ENCODE measurements at places on chromosomes 6 and 20. TPM values are rescaled to one million over a fixed set of nuclear protein-coding genes. Genes with fewer than 3 reads are reported as not detected.

Gene HLA-DPA1
- total RNA-seq: 1.8 TPM

Gene SPACA1
- not detected for total RNA-seq

Gene TGM2
- total RNA-seq: 0.72 TPM

Gene PRPH2
- total RNA-seq: not detected

Gene TP53TG5
- not detected for total RNA-seq

Gene MAS1
- total RNA-seq: not detected

Gene SOBP
- total RNA-seq: 15.4 TPM

Gene PTCRA
- not detected for total RNA-seq

Gene FAM210B
- 60.3 TPM for total RNA-seq

GRCh38 chr6:125787791-125788190, 3.0 kb upstream of the NCOA7 start:
- H3K36me3 ChIP-seq: no peaks in the 10 kb centered on the region
- peak overlapping the region; percentile 42 for H3K27ac ChIP-seq
- H3K4me1 ChIP-seq: peaks cover 10% of the 10 kb centered on the region
- H3K4me3 ChIP-seq: no peak overlapping the region
- no peaks in the 10 kb centered on the region for H3K27me3 ChIP-seq

DNA sequence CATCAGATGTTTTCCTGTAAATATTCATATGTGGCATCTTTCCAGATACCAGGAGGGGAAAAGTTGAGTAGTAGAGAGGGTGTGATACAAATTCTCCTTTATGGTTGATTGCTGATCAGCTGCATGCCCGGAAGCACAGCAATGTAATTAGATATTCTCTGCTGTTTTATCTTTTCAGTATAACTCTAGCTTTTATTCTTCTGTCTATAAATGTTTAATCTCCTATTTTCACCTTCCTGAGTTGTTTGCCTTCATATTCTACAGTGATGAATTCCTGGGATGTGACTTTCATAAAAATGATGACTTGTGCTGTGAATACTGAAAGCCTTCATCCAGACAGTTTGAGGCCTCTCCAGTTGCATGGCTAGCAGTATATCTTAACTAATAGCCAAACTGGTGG, 53.7 kb downstream of the SH3BGRL2 start:
- H3K4me3 ChIP-seq: no peak overlapping the region
- peaks cover 28% of the 10 kb centered on the region for H3K36me3 ChIP-seq
- H3K27ac ChIP-seq: no peak overlapping the region
- DNase-seq: no peak

- H3K36me3 ChIP-seq: peaks cover 1% of the 10 kb centered on the region
- DNase-seq: no peak
- peaks cover 25% of the 10 kb centered on the region for H3K27me3 ChIP-seq
- peaks cover 3% of the 10 kb centered on the region for H3K4me1 ChIP-seq
These were observed 143.6 kb upstream of the TMEM170B start for GRCh38 chr6:11393713-11394627.

- no peak overlapping the region for H3K27ac ChIP-seq
- H3K27me3 ChIP-seq: peaks cover 85% of the 10 kb centered on the region
- H3K36me3 ChIP-seq: no peaks in the 10 kb centered on the region
- H3K4me3 ChIP-seq: peak overlapping the region; percentile 62
These were observed 11.2 kb downstream of the TRIM31 start for GRCh38 chr6:30101444-30102413.

DNA sequence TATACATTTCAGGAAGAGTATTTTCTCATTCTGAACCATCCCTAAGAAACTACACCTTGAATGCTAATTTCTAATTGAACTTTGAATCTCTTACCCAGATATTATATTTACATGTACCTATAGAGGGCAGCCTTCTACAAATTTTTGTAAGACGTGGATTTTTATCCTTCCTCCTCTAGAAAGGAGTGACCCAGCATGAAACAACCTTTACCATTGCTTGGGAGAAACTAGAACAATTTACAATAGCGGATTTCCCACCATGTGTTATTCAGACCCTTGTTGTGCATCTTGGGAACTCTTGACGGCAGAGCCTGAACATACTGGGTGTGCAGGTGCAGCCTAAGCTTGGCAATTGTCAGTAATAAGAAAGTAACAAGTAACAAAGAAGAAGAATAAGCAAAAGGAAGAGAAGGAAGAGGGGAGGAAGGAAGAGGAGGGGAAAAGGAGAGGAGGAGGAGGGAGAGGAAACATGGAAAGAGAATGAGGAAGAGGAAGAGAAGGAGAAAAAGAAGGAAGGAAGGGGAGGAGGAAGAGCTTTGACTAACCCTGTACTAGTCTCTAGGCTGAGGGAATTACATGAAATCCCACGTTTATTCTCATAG, 10.8 kb upstream of the TAAR1 start:
- no peak for DNase-seq
- H3K4me1 ChIP-seq: peaks cover 26% of the 10 kb centered on the region

- peaks cover 4% of the 10 kb centered on the region for H3K4me1 ChIP-seq
- peaks cover 3% of the 10 kb centered on the region for H3K36me3 ChIP-seq
- H3K27me3 ChIP-seq: no peaks in the 10 kb centered on the region
- DNase-seq: no peak
- no peak overlapping the region for H3K27ac ChIP-seq
These were observed 14.4 kb downstream of the CYB5R4 start for GRCh38 chr6:83873869-83874268.

GRCh38 chr6:149766156-149766769, 16.7 kb downstream of the PCMT1 start:
- no peak overlapping the region for H3K4me3 ChIP-seq
- peaks cover 20% of the 10 kb centered on the region for H3K36me3 ChIP-seq
- no peaks in the 10 kb centered on the region for H3K27me3 ChIP-seq
- H3K4me1 ChIP-seq: peaks cover 11% of the 10 kb centered on the region
- no peak overlapping the region for H3K27ac ChIP-seq

- DNase-seq: no peak
- H3K4me1 ChIP-seq: peaks cover 16% of the 10 kb centered on the region
- H3K27me3 ChIP-seq: no peaks in the 10 kb centered on the region
- no peak overlapping the region for H3K27ac ChIP-seq
- H3K36me3 ChIP-seq: no peaks in the 10 kb centered on the region
These were observed 69.5 kb upstream of the LGSN start for GRCh38 chr6:63389191-63389844.

DNA sequence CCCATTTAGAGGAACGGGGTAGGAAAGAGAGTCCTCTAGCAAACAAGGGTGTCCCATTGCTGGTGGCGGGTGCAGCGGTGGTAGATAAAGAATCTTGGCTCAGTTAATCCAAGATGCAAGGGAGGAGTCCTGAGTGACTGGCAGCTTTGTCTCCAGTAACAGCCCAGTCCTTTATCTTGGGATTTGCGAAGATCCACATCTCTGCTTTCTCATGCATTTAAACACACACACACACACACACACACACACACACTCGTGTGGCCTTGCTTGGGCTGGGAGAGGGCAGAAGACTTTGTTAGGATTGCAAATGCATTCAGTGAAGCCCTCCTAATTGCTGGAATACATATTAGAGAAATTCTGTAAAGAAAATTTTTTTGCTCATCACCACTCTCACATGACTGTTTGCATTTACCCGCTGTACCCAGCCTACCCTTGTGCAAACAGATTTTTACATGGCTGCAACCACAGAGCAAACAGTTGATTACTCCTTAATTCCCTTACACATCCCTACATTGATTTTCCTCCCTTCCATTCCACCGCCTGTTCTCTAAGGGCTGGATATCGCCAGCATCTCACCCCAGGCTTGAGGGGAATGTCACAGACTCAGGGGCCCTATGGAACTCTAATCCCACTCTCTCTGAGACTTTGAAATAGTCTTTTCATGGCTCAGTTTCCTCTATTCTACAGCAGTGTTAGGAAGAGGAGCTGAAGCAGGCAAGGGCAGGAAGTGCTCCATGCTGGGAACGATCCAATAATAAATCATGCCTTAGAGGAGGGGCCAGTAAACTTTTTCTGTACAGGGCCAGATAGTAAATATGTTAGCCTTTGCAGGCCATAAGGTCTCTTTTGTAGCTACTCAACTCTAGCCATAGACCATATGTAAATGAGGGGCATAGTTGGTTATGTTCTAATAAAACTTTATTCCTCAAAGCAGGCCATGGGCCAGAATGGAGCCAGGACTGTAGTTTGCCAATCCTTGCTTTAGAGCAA, 3.5 kb downstream of the C6orf132 start:
- H3K4me3 ChIP-seq: peak overlapping the region; percentile 7
- H3K27me3 ChIP-seq: peaks cover 3% of the 10 kb centered on the region
- H3K4me1 ChIP-seq: peaks cover 36% of the 10 kb centered on the region
- peak overlapping the region; percentile 63 for H3K27ac ChIP-seq
- no peak for DNase-seq

GRCh38 chr6:106872049-106872448, 102.5 kb downstream of the CD24 start:
- H3K27me3 ChIP-seq: no peaks in the 10 kb centered on the region
- no peak for DNase-seq
- peaks cover 23% of the 10 kb centered on the region for H3K36me3 ChIP-seq
- no peak overlapping the region for H3K4me3 ChIP-seq

DNA sequence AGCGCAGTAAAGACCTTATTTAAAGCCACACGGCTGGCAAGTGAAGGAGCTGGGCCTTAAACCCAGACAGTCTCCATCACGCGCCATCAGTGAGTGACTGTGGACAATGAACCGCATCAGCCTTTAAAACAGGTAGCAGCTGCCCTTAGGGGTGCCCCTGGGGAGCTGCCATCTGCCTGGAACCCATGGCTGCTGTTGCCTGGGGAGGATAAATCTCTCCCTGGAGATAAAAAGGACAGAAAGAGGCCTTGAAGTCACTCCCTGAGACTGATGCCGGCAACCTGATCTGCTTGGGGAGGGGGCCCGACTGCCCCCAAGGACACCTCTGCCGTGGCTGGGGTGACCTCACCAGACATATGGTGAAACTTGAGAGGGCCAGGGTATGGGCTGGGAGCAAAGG, 73.5 kb downstream of the PREX1 start:
- H3K27ac ChIP-seq: no peak overlapping the region
- no peaks in the 10 kb centered on the region for H3K36me3 ChIP-seq
- no peak overlapping the region for H3K4me3 ChIP-seq
- H3K4me1 ChIP-seq: peaks cover 2% of the 10 kb centered on the region
- H3K27me3 ChIP-seq: peaks cover 10% of the 10 kb centered on the region
- no peak for DNase-seq

DNA sequence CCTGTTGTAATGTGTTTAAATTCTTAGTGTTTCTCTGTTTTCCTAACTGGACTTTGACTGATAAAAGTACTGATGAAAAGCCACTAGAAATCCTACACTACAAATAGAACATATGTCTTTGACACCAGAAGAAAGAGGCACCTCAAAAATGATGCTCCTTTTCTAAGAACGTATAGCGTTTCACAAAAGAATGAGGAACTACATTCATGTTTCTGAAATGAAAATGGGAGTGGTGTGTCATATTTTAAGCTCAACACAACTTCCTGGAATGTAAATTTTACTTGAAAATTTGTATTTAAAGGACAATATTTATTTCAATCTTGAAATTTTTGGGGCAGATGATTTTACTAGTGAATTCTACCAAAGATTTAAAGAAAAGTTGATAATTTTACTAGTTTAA, 35.3 kb downstream of the KIAA0408 start:
- no peak overlapping the region for H3K27ac ChIP-seq
- H3K36me3 ChIP-seq: peaks cover 2% of the 10 kb centered on the region
- no peaks in the 10 kb centered on the region for H3K27me3 ChIP-seq

- no peak for DNase-seq
- no peaks in the 10 kb centered on the region for H3K27me3 ChIP-seq
- H3K27ac ChIP-seq: no peak overlapping the region
- no peak overlapping the region for H3K4me3 ChIP-seq
- H3K36me3 ChIP-seq: peaks cover 1% of the 10 kb centered on the region
These were observed 8.3 kb downstream of the PHF3 start for GRCh38 chr6:63643862-63644261.

GRCh38 chr6:75689576-75689975, 59.5 kb upstream of the MYO6 start:
- H3K27ac ChIP-seq: no peak overlapping the region
- H3K4me3 ChIP-seq: no peak overlapping the region
- H3K36me3 ChIP-seq: peaks cover 46% of the 10 kb centered on the region
- H3K4me1 ChIP-seq: peaks cover 10% of the 10 kb centered on the region

DNA sequence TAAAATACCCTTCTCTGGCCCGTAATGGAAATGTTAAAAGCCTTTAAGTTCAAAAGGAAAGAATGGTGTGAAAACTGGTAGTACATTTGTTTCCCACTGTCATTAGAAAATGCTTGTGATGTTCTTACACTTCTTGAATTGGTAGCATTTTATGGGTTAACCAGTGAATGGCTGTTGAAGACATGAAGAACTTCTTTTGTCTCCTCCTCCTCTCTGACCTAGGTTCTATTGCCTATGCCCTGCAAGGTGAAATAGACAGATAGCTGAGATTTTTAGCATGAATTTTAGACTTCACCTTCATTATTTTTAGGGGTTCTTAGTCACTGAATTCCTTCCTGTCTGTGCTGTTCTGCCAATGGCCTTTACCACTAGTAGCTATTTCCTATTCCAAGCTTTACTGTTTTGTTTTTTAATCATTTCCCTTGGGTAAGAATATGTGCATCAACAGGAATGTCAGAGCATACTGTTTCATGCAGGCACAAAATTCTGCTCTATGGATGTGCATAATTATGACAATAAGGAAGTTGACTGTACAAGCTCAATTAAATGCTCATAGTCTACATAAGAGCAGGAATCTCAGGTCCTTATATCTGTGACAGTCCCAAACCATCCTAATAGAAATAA, 4.9 kb downstream of the TNFAIP3 start:
- DNase-seq: no peak
- peaks cover 29% of the 10 kb centered on the region for H3K27me3 ChIP-seq
- peaks cover 12% of the 10 kb centered on the region for H3K4me1 ChIP-seq

DNA sequence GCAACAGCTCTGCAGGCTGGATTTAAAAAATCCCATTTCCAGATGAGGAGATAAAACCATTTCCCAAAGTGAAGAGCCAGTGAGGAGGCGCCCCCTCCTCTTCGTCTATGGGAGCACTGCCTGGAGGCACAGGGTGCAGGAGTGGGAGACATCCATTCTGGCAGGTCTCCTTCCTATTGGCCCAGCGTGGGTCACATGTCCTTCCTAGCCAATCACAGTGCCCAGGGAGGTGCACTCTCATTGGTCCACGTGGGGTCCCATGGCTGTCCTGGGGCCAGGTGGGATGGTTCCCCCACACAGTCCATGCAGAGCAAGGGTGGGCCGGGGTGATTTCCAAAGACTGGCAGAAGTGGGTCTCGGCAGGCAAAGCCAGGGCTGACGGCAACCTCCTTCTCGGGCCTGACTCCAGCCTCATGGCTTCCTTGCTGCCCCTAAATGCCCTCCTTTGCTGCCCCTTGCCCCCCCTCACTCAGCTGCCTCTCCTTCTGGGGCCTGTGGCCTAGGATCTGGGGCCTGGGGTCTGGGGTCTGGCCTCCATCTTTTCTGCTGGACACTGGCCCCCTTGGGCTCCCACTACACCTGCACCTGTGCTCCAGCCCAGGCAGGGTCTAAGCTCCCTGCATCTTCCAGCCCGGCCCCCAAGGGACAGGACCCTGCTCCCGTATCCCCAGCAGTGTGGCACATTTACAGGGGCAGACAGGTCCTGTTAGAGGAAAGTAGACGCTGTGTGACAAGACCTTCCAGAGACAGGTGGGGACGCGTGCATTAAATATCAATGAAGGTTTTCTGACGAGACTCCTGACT, 231.7 kb downstream of the TAF4 start:
- H3K4me1 ChIP-seq: no peaks in the 10 kb centered on the region
